Fibroblast of lung (primary cell): ENCODE measurements at places on chromosomes 12 and 14.

GRCh38 chr14:96754162-96754844 is 42.9 kb upstream of the VRK1 start:
- DNase-seq, result peak; percentile 20

- no peak for DNase-seq
These were observed 514.6 kb downstream of the FUT8 start for GRCh38 chr14:65926935-65927700.

DNA sequence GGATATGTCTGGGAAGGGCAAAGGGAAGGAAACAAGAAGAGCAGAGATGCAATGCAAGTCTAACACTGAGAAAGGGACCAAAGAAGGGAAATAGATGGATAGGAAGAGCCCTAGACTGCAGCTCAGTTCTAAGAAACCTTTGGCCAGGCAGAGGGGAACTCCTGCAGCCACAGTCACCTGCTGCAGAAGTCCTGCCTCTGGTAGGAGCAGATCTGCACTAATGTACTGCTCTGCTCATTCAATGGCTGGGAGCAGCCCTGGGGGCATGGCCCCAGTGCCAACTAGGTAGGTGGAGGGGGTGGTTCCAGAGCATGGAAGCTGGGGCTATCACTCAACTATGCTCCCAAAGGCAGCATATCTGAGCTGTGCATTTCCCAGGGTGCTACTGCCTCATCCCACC is 388.9 kb downstream of the PCNX1 start:
- DNase-seq, result no peak

- DNase-seq, result no peak
These were observed 49.7 kb downstream of the C14orf132 start for GRCh38 chr14:96088911-96089310.

DNA sequence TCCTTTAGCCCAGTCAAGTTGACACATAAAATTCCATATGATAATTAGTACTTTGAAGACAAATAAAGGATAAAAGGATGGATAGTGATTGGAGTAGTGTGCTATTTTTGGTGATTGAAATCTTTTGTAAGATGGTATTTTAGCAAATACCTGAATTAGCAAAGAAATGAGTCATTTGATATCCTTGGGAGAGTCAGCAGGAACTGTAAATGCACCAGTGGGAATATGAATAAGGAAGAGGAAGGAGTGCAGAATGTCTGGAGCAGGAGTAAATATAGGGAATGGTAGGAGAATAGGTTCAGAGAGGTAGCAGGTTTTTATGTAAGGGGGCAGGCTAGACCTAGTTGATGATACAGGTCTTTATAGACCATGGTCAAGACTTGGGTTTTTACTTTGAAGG is 75.0 kb downstream of the TRMT5 start:
- DNase-seq, result no peak

DNA sequence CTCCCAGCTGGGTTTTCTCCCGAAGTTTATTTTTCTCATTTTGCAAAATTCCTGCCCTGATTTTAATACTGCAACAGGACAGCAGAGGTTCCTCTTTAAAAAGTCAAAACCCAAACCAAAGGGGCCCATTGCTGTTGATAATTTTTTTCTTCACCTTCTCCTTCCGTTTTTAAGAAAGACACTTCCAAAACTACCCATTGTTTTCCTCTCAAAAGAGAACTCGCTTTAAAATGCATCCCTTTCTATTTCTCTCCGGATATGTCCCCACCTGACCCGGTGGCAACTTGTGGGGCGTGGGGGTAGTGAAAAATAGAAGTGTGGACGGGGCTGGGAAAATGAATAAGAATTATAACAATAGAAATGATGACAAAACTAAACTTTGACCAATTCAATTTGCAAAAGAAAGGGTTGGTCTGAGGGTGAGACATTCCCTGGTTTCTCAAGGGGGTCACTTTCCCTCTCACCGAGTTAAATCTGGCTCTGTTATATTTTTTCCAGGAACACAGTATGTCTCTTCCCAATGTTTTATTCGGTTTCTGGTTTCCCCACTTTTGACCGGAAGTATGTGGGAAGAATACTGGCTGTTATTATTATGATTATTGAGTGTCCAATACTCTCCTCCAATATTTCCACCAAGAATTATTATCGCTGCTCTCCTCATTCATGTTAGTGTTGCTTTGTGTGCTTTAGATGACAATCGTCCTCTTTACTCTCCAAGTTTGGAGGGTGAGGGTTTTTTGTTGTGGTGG is 4.1 kb upstream of the TBX5 start:
- DNase-seq, result no peak

DNA sequence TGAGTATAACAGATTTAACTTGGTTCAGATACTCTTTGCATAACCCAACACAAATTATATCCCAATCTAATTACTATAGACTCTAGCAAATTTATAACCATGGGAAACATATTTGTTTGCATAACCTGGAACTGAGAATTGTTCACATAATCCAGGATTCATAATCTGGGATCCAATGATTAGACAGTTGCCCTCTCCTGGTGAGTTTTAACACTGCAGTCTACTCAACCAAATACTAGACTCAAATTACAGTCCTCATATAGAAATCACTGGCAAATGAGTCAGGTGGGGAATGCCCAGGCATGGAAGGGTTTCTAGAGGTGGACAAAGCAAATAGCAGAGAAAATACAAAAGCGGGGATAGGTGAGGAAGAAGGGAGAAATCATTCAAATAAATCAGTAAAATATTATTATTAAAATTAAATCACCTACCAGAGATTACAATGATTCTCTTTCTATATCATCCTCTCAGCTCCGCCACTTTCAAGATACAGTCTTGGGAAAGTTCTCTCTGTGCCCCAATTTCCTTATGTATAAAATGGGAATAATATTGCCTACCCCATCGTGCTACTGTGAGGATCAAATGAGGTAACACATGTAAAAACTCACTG is 9.4 kb downstream of the GCH1 start:
- peak; percentile 58 for DNase-seq

GRCh38 chr12:122876731-122877130 is 19.2 kb downstream of the VPS37B start:
- DNase-seq, result no peak

- no peak for DNase-seq
These were observed 266.0 kb downstream of the FBXL14 start for GRCh38 chr12:1328391-1328790.

DNA sequence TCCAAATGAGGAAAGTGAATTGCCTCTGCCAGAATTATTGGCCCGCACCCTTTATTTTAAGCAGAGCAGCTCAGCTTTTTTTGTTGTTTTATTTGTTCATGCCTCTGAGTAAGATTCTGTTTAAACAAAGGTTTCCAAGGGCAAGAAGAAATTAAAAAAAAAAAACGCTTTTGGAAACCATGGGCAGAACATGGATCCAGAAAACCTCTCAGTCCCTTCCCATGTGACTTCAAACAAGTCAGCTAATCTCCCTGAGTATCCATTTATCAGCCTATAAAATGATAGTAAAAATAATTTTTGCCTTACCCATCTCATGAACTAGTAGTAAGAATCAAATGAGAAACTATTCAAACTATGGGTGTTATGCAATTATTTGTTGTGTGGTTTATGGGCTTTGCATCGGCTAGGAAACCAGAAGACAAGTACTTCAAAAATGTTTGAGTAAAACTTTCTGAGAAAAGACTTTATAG is 27.6 kb downstream of the KITLG start:
- peak; percentile 77 for DNase-seq

GRCh38 chr12:118330421-118331018 is 42.2 kb downstream of the TAOK3 start:
- peak; percentile 86 for DNase-seq

DNA sequence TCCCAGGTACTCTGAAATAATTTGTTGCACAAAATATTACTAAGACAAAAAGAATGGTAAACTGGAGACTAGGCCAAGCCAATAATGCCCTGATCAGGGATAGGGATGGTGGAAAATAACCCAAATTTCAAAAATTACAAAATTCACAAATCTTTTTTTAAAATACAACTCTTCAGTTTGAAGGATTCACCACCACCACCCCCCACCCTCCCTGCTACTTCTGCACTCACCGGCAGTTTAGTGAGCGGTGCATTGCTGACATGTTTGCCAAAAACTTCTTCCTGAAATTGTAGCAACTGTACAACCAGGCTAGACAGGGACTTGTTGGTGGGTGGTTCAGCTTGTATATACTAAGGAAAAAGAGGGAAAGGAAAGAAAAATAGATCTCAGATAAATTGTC is 2.3 kb downstream of the SMARCC2 start:
- no peak for DNase-seq

- no peak for DNase-seq
These were observed 93.9 kb upstream of the RASSF8 start for GRCh38 chr12:25864306-25865276.

DNA sequence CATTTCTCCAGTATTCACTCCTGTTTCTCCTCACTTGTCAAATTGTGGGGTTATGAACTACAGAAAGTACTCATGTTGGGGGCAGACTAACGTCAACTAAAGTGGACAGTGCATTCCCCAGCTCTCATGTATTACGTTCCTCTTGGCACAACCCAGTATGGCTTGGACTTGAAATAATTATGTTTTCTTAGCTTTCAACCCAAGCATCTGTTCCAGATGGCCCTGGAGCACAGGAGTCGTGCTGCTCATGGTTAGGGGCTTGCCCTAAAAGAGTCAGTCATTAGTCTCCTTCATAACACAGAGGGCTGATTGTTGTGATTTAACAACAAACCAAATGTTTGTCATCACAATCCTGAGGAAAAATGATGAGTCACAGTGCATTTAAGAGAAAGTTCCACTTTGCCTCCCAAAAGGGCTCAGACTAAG is 154.4 kb downstream of the RPAP3 start:
- DNase-seq, result peak; percentile 38

GRCh38 chr12:47035484-47035883 is 43.9 kb upstream of the PCED1B start:
- DNase-seq, result no peak

- DNase-seq, result peak; percentile 63
These were observed 3.9 kb downstream of the TNFRSF1A start for GRCh38 chr12:6337958-6338433.

DNA sequence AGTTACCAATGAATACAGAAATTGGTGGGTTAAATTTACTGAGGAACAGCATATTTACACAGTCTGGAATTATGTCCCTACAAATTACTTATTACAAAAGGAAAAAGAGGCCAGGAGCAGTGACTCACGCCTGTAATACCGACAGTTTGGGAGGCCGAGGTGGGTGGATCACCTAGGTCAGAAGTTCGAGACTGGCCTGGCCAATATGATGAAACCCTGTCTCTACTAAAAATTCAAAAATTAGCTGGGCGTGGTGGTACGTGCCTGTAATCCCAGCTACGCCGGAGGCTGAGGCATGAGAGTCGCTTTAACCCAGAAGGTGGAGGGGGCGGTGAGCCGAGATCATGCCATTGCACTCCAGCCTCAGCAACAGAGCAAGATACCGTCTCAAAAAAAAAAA is 52.6 kb downstream of the HECTD1 start:
- DNase-seq, result peak; percentile 32

DNA sequence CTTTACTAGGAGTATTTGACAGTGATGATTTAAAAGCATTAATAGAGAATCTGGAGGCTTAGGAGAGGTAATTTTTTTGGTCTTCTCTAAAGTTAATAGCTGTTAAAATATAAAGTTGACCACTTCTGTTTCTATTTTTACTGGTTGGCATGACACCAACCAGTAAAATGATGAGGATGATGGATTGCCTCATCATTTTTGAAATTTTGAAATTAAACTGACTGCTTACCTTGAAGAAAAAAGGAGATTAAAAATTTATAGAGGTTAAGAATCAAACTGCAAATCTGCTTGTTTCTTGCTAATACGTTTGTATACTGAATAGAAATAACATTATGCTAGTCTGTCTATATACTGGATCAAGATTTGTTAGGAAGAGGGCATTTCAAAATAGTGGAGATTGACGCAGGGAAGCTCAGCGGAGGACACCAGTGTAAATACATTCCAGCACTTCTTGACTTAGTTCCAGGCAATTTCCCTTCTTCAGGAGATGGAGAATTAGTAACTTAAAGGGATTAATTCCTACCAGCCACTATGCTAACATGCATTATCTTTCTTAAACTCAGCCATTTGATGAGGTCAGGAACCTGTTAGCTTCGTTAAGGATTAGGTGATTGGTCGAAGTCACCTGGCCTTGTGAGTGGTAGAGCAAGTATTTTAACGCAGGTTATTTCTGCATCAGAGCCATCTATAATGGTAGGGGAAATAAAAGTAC is 3.6 kb downstream of the EID3 start:
- peak; percentile 54 for DNase-seq

GRCh38 chr12:96425321-96425720 is 25.1 kb upstream of the CDK17 start:
- DNase-seq, result peak; percentile 99

DNA sequence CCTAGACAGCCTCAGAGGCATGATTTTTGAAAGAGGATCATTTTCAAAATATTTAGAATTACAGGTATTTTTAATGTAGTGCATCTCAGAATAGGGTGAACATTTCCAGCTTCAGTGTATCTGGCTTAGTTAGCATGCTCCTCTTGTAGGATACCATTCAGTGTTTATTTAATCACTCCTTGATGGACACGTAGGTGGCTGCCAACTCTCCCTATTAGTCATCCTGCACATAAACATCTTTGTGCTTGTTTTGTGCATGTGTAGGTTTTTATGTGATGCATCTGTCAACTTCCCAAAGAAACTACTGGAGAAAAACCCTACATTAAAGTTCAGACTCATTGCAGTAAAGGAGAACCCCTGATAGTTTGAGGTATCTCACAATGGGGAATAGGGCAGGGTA is 52.5 kb upstream of the RBM19 start:
- DNase-seq, result no peak

DNA sequence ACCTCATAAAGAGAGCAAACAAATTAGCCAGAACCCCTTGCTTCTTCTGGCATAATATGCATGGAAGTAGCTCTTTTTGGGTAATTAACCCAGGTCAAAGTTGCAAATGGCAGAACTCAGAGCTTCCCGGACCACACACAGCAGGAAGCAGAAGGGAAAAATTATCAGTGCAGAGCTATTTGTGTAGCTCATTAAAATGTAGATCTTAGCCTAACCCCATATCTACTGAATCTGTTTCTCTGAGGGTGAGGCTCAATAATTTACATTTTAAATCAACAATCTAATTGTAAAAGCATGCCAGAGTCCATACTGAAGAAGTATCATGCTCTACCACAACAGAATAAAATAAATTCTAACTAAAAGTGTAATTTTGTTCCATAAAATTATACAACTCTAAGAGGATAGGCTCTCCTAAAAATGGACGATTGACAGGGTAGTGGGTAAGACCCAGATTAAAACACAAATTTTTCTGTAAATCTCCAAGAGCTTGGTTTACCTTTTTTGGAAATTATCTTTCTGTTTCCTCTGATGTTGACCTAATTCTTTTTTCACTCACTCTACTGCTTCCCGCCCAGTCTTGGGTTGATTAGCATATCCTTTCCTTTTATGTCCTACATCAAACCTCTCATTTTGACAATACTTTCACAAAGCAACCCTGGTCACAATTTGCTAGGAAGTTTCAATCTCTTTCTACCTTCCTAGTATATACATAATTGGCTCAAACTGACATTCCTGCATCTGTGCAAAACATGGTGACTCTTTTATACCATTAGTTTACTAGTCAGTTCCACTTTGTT is 213.3 kb upstream of the SLC16A7 start:
- DNase-seq, result no peak
